ENCODE measurements at places on chromosomes 7 and 10.

GRCh38 chr7:101816595-101817470, 593 bp upstream of the CUX1 start:
- DNase-seq, result no peak

DNA sequence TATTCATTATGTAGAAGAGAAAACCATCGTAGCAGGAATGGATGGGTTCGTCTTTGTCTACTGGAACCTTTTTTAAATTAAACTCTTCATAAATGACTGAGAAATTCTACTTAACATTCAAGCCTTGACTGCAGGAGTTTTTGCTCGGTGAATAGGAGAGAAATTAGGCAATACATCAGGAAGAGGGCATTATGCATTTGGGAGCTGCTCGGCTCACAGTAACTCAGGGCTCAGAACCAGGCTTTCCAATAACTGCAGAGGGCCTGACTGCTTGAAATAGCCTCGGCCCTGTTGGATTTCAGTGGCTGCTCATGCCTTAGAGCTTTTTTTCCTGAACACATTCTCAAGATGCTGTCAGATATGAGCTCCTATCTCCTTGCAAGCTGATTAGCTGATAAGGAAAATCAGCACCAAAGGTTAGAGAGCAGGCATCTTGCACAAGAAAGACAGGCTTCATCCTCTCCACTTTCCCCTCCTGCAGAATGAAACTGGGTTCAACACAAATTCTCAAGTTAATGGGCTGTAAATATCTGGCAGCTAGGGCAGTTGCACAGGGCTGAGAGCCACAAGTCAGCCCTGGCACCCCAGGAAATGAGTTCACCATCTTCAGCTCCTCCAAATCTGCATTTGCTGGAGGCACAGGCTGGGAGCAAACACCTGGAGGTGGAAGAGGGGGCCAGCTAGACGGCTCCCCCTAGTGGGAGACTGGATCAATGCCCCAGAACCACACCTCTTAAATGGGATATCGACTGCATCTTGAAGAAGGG, 24.3 kb downstream of the TECTB start:
- no peak for DNase-seq

- no peak for DNase-seq
Observed at GRCh38 chr7:106534271-106534846, 126.6 kb downstream of the CCDC71L start.

GRCh38 chr10:7338469-7338868, 72.4 kb downstream of the SFMBT2 start:
- DNase-seq, result no peak

DNA sequence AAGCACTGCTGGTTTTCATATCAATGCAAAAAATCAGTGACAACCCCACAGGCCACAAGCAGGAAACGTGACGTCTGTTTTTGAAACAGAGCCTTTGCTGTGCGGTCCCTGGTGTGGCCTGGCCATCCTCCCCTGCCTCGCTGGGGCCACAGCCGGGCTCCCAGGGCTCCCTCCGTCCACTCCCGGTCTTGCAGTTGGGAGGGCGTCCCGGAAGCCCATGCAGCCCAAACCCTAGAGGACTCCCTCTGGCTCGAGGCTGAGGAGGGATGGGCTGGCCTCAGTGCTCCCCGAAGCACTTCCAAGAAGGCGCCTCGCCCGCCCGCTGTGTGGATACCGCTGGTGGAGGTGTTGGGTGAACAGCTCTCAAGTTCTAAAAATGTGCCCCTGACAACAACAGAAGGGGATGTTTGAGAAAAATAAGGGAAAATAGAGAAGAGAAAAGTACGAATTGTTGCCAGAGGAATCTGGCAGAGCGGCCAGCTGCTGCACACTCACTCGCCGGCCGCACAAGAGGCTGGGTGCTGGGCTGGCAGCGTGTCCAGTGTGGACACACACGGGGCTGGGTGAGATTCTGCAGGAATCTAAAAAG, 73.5 kb downstream of the ZRANB1 start:
- DNase-seq, result peak; percentile 4

- DNase-seq, result no peak
Observed at GRCh38 chr7:140645166-140645900, 4.7 kb upstream of the DENND2A start.

DNA sequence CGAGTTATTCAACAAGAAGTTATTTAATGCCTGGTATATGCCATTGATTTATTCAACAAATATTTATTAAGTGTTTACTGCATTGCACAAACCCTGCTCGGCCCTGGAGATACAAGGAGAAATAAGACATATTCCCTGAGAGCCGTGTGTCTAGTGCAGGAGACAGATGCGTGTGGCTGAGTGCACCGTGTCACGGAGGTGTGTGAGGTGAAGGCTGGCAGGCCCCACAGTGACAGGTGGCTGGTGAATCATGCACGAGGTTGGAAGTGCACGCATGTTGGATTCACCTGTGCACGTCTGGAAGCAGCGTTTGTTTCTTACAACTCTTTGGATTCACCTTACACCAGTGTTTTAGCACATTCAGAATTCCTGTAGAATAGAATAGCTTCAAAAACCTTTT, 136.6 kb upstream of the SHH start:
- DNase-seq, result no peak

DNA sequence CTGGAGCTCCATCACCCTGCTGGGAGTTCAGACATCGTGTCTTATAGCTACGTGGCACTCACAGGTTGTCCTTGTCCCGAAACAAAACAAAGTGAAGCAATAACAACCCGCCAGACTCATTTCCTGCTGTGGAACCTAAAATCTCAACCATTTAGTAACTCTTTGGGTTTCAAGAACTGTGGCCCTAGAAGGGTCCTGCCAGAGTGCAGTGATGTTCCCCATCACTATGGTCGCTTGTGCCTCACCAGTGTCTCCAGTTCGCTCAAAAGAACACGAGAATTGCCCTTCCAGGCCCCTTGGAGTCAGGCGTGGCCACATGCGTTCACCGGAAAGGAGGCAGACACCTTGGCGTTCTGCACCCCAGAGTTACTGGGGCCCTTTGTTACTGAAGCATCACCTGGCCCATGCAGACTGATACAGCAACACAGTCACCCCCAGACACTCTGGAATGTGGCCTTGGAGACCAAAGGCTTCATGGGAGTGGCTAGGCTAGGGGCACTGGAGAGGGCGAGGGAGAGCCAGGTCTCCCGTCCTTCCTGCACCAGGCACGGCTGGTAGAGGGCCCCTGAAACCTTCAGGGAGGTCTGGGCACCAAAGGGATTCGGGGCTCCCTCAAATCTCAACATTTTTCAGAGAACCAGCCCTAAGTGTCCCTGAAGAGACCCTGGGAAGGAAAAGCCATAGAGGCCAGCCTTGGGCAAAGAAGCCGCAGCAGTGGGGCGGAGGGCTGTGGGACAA, 908 bp downstream of the CRYGN start:
- DNase-seq, result no peak

DNA sequence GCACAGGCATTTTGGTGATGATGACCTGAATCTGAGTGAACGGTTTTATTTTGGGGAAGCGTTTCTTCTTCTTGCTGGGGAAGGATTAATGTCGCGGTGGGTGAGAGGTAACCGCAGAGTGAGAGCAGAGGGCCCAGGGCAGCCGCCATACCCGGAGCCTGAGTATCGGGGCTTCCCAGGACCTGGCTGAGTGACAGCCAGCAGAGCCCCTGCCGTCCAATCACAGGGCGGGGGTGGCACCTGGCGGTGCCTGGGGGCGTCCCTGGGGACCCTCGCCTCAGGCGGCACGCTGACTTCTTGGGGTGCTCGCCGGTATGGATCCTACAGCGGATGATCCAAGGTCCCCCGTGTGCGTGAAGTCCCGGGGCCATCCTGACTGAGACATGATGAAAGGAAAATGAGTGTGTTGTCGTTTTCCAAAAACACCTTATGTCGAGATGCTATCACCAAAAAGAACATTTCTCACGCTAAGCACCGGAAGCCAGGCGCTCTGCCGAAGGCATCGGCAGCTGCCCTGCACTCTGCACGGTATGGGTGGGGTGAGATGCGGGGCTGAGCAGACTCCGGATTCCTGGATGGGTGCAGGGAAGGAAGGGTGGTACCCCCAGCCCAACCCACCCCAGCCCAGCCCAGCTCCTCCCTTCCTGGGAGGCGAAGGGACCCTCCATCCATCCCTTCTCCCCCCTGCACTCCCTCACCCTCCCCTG, 227.9 kb upstream of the SHH start:
- DNase-seq, result no peak
